Stimulated activated naive B cell treated with anti-CD40 and anti-IgM and Interleukin-4, amounts not matched to agents 10 μg/mL and 1 μg/mL and 100 μg/mL, for 72 hours (primary cell): ENCODE measurements at places on chromosomes 2 and 18.

DNA sequence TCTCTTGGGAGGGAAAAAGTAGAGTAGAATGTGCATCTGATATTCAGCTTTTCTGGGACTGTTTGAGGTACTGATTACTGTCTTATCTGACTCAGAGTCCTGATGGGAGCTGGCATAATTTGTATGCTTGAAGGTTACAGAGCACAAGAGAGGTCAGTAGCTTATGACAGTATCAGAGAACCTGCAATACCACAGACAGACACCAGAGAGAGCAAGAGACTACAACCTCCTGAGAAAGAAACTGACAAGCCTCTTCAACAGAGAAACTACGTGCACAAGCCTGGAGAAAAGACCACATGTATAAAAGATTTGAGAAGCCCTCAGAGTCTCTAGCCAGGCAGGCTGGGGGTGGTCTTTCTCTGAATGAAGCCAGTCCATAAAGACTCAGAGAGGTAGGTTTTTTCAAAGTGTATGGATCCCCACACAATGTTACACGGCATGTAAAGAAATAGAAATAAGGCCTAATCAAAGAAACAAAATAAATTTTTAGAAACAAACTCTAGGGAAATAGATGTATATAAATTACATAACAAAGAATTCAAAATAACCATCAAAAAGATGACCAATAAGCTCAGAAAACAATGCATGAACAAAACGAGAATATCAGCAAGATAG, 568.3 kb downstream of the LRRTM4 start:
- no peaks in the 10 kb centered on the region for H3K27me3 ChIP-seq
- no peak overlapping the region for H3K4me3 ChIP-seq
- no peak overlapping the region for H3K27ac ChIP-seq
- no peaks in the 10 kb centered on the region for H3K36me3 ChIP-seq
- DNase-seq = peak; percentile 1

GRCh38 chr2:39919511-39920306, 140.7 kb upstream of the THUMPD2 start:
- no peaks in the 10 kb centered on the region for H3K27me3 ChIP-seq
- H3K36me3 ChIP-seq = no peaks in the 10 kb centered on the region
- DNase-seq = no peak
- H3K4me3 ChIP-seq = no peak overlapping the region
- H3K27ac ChIP-seq = no peak overlapping the region
- peaks cover 22% of the 10 kb centered on the region for H3K4me1 ChIP-seq

GRCh38 chr2:158776231-158776630, 18.9 kb upstream of the DAPL1 start:
- no peak for DNase-seq
- H3K36me3 ChIP-seq = no peaks in the 10 kb centered on the region
- no peak overlapping the region for H3K4me3 ChIP-seq
- no peaks in the 10 kb centered on the region for H3K4me1 ChIP-seq
- H3K27me3 ChIP-seq = peaks cover 5% of the 10 kb centered on the region

DNA sequence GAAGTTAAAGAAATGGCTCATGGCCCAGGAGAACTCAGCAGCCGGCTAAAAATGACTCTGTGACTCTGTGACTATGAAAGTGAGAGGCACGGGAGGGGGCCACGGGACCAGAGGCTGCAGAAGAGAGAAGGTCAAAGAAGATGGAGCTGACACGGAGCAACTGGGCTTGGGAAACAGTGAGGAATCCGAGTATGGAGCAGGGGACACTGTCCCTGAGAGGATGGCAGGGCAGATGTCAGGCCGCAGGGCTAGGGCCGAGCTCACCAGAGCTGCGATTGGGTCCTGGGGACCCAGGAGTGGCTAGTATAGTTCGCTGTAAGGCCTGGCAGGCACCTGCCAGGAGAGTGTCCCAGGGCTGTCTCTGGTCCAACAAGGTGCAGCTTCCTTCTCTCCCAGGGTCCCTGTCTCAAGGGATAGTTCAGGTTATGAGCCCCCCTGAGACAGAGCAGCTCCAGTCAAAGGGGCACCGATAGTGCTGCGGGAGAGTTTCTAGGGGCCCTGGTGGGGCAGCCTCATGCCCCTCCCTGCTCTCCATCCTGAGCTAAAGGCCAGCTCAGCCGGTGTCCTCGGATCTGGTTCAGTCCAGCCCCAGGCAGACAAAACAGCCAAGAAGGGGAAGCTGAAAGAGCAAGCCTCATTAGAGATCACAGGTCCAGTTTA, 42.7 kb downstream of the CIB4 start:
- no peak overlapping the region for H3K4me3 ChIP-seq
- no peak overlapping the region for H3K27ac ChIP-seq
- peaks cover 3% of the 10 kb centered on the region for H3K27me3 ChIP-seq
- H3K4me1 ChIP-seq = no peaks in the 10 kb centered on the region
- no peak for DNase-seq

GRCh38 chr2:100742277-100743254, 77.4 kb upstream of the NPAS2 start:
- H3K36me3 ChIP-seq = no peaks in the 10 kb centered on the region
- H3K4me1 ChIP-seq = no peaks in the 10 kb centered on the region
- peaks cover 23% of the 10 kb centered on the region for H3K27me3 ChIP-seq
- no peak overlapping the region for H3K4me3 ChIP-seq

DNA sequence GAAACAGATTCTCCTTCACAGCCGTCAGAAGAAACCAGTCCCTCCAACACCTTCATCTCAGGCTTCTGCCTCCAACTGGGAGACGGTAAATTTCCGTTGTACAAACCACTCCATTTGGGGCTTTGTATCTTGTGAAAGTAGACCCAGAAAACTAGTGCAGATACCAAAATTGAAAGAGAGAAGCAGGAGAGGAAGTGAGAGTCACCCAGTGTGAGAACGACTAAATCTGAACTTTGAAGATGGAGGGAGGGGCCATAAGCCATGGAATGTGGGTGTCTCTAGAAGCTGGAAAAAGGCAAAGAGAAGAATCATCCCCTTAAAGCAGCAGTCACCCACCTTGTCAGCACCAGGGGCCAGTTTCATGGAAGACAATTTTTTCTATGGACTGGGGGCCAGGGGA, 88.3 kb upstream of the LRATD1 start:
- H3K4me3 ChIP-seq = no peak overlapping the region
- H3K4me1 ChIP-seq = no peaks in the 10 kb centered on the region
- DNase-seq = no peak
- H3K27ac ChIP-seq = no peak overlapping the region
- H3K27me3 ChIP-seq = no peaks in the 10 kb centered on the region

DNA sequence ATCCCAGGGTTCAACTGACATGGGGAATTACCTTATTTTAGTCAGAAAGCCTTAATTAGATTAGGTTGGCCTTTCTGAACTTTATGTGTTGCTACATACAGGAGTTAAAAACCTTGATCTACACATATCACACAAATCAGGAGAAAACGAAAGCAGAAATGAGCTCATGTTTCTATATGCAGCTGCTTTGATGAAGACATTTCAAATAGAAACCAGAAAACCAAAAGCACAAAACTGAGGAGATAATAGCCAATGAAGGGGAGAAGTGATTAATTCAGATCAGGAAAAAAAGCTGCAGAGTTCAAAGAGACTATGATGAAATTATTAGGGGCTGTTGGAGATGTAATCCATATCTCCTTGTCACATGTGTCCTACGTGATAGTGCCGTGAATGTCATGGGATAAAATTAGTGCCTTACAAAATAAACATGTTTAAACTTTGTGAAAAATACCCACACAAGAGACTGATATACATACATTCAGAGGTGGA, 255.0 kb downstream of the CAMKMT start:
- no peak overlapping the region for H3K27ac ChIP-seq
- H3K36me3 ChIP-seq = peaks cover under 1% of the 10 kb centered on the region
- no peak overlapping the region for H3K4me3 ChIP-seq

DNA sequence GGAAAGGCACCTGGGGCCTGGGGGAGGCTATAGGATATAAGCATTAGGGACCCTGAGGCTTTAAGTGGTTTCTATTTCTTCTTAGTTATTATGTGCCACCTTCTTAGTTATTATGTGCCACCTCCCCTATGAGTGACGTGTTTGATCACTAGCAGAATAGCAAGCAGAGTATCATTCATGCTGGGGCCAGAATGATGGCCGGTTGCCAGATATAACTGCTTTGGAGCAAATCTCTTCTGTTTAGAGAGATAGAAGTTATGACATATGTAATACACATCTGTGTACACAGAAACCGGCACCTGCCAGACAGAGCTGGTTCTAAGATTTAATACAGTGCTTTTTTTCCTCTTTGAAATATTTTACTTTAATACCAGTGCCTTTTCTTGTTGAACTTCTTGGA, 29.4 kb downstream of the LIPG start:
- no peak overlapping the region for H3K4me3 ChIP-seq
- peaks cover 23% of the 10 kb centered on the region for H3K27me3 ChIP-seq
- no peaks in the 10 kb centered on the region for H3K4me1 ChIP-seq
- H3K27ac ChIP-seq = no peak overlapping the region
- H3K36me3 ChIP-seq = no peaks in the 10 kb centered on the region
- DNase-seq = no peak

DNA sequence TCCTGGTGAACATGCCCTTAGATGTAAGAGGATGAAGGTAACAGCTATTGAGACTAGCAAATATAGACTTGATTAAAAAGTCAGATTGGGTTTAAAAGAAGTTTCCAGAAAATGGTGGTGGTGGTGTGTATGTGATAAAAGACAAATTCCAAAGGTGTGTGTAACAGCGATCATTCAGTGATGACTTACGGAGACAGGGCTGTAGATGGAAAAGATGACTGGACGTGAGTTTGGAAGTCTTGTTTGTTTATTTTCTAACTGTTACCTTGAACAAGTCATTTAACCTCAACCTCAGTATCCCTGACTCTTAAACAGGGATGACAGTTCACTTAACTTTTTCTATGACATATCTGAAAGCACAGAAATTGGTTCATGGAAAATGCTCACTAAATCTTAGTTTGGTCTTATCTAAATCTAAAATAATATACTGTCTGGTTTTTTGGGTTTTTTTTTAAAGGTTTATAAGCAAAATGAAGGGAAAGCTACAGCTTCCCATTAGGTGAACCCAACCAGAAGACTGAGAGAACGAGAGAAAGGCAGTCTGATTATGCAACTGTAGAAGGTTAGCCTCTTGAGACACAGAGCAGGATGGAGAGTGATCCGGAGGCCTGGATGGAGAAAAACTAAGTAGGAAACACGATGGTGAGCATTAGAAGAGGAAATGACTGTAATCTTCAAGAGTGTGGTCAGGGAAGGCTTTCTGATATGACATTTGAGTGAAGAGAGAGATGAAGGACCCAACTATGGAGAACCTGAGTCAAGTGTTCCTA, 71.9 kb downstream of the TCF4 start:
- no peaks in the 10 kb centered on the region for H3K27me3 ChIP-seq
- H3K4me3 ChIP-seq = no peak overlapping the region
- DNase-seq = no peak
- no peak overlapping the region for H3K27ac ChIP-seq
- H3K4me1 ChIP-seq = peaks cover 8% of the 10 kb centered on the region

- H3K4me1 ChIP-seq = peaks cover 11% of the 10 kb centered on the region
- no peak overlapping the region for H3K4me3 ChIP-seq
- H3K36me3 ChIP-seq = no peaks in the 10 kb centered on the region
- DNase-seq = no peak
- peaks cover 10% of the 10 kb centered on the region for H3K27me3 ChIP-seq
Observed at GRCh38 chr2:232410238-232410900, 3.7 kb downstream of the ALPG start.

- H3K4me3 ChIP-seq = no peak overlapping the region
- no peaks in the 10 kb centered on the region for H3K27me3 ChIP-seq
- no peaks in the 10 kb centered on the region for H3K36me3 ChIP-seq
- DNase-seq = no peak
Observed at GRCh38 chr2:220466251-220466691, 838.8 kb downstream of the SLC4A3 start.

DNA sequence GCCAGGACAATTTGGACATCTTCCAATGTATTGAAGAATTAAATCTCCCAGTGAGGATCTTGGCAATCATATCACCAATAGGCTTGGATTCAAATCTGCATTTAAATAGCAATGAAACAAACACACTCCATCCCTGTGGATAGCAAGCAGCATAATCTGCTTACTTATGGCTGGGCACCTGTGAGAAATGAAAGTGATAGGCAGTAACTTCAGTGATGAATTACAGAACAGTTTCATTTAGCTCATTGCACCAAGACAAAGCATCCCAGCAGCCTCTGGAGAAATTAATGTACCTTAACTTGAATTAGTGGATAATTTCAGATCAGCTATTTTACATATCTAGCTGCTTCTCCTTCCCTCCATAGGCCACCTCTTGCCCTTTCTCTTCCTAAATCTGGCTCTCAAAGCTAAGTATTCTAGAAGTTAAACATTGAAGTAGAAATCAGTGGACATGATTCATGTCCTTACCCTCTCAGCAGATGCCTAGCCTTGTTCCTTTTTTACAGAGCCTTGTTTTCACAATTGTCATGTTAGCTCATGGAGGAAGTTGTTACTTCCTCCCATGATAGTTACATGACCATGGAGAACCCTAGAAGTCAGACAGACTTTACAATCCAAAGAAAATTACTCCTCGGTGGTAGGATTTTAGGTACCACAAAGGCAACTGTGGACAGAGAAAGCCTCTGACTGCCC, 88.5 kb upstream of the TACR1 start:
- DNase-seq = no peak
- H3K36me3 ChIP-seq = no peaks in the 10 kb centered on the region
- peaks cover 9% of the 10 kb centered on the region for H3K4me1 ChIP-seq
- no peak overlapping the region for H3K27ac ChIP-seq
- H3K27me3 ChIP-seq = no peaks in the 10 kb centered on the region
- no peak overlapping the region for H3K4me3 ChIP-seq

- H3K4me1 ChIP-seq = peaks cover 27% of the 10 kb centered on the region
- no peak overlapping the region for H3K4me3 ChIP-seq
- H3K27ac ChIP-seq = no peak overlapping the region
- peaks cover 12% of the 10 kb centered on the region for H3K36me3 ChIP-seq
Observed at GRCh38 chr2:239913636-239914417, 111.3 kb downstream of the NDUFA10 start.

DNA sequence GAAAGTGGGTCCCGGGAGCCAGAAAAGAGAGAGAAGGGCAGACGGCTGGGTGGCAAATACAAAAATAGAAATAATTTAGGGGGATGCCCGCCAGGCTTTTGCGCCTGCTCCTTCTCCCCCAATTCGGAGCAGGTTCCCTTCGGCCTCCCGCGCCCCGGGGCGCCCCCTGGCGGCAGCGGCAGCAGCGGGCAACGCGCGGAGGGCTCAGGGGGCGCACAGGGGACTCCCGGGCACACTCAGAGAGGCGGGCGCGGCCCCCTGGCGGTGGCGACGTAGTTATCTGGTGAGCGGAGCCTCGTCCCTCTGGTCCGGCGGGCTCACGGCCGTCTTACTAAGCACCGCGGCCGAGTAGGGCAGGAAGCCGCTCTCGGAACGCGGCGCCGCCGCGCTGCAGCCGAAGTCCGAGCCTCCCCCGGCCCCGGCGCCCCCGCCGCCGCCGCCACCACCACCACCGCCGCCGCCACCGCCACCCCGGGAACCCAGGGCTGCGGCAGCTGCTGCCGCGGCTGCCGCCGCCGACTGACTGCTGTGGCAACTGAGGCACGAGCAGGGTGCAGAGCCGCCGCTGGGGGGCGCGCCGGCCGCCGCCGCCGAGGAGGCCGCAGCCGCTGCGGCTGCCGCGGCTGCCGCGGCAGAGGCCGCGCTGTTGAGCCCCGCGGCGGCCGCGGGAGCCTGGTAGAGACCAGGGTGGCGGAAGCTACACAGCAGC, 3.8 kb downstream of the EVX2 start:
- peaks cover 75% of the 10 kb centered on the region for H3K27me3 ChIP-seq
- peak overlapping the region; percentile 97 for H3K27ac ChIP-seq
- no peak for DNase-seq
- H3K4me1 ChIP-seq = peaks cover 15% of the 10 kb centered on the region
- H3K36me3 ChIP-seq = peaks cover 12% of the 10 kb centered on the region
